M059J (cell line): ENCODE measurements at places on chromosomes 1 and 21.

DNA sequence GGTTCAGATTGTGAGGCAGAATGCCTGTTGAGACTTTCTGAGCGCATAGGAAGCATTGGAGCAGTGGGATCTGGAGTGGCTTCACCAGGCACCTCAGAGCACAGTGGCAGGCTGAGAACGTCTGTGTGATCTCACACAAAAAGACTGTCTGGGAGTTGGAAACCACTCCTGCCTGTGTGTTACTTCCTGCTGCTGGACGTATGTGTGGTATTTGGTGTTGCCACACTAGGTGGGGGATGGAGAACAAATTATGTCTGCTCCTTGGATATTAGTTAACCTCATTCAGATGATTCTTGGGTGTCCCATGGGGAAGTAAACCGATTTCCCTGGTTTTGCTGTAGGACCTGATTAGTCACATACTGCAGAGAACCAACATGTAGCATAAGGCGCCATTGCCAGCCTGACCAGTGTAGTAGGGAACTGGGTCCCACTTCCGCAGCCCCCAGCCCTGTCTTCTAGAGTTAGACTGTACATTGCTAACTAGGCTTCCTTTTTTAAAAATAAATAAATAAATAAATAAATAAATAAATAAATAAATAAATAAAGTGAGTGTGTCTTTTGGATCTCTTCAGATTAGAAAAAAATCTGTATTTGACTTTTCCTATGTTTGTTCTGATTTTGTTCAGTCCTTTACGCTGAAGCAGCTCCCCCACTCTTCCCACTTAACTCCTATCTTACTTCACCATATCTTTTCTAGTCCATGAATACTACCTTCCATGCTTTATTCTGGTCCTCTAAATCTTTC, 26.9 kb downstream of the UCK2 start:
- peak; percentile 79 for DNase-seq

- no peak for DNase-seq
Observed at GRCh38 chr21:33332143-33332542, 7.4 kb downstream of the IFNAR1 start.

DNA sequence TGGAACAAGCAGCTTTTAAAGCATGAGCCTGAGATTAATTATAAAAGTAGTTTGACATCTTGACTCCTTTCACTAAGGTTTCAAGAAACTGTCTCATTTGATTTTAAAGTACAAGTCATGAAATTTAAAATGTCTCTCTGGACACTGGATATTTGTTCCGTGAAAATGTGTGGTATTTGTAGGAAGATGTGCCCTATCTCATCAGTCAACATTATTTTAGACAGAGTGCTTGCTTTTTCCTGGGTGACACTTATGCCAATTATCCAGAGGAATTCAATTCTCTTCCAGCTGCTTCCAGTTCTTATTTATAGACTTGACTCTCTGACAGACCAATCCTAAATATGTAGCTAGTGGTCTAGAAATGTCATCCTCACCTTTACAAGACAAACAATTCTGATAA, 300.4 kb downstream of the PLA2G4A start:
- no peak for DNase-seq

DNA sequence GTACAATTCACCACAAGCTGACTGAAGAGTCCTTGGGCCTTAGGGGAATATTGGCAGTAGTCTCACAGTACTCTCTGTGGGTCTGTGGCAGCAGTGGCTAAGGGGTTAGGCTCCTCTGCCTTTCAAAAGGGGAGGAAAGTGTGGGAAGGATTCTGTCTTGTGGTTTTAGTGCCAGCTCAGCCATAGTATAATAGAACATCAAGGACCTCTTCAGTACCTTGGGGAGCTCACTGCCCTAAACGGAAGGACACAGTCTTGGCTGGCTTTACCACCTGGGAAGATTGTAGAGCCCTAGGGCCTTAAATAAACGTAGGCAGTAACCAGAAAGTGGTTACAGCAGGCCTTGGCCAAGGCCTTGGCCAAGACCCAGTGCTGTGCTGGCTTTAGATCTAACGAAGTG, 265.7 kb downstream of the COL11A1 start:
- peak; percentile 33 for DNase-seq

DNA sequence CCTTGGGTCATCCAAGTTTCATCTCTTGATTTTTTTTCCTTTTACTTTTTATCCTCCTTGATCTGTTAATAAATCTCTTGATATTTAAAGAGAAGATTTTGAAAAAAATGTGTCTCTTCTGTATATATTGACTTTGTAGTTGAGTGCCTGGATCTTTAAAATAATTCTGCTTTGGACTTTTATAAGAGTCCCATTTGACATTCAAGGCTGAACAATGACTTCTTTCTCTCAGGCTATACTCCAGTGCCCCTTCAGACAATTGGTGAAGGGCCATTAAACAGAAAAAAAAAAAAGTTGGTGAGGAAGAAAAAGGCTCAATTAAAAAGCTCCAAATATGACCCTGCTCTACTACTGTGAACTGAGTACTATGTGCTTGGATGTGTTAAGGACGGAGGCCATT, 40.9 kb upstream of the CITED4 start:
- DNase-seq, result no peak

GRCh38 chr1:28266920-28267322, 7.6 kb downstream of the SESN2 start:
- no peak for DNase-seq

- peak; percentile 75 for DNase-seq
Observed at GRCh38 chr1:35637401-35637809, 3.9 kb downstream of the PSMB2 start.
